ENCODE measurements at places on chromosomes 6 and 20. TPM values are rescaled to one million over a fixed set of nuclear protein-coding genes. Genes with fewer than 3 reads are reported as not detected.

HLA-A gene
- 48.5 TPM for total RNA-seq

ABHD16B gene
- not detected for total RNA-seq

BTN3A1 gene
- 28.5 TPM for total RNA-seq

IMPG1 gene
- not detected for total RNA-seq

DOK5 gene
- 259 TPM for total RNA-seq

SLC17A1 gene
- total RNA-seq: not detected

EEF1A2 gene
- total RNA-seq: 281 TPM

OR10C1 gene
- not detected for total RNA-seq

NMBR gene
- total RNA-seq: 6.6 TPM

UBR2 gene
- 46.6 TPM for total RNA-seq

HLA-DPA1 gene
- 0.94 TPM for total RNA-seq

SCGN gene
- total RNA-seq: 17.2 TPM

TRIM26 gene
- total RNA-seq: 16.3 TPM

ACSS2 gene
- total RNA-seq: 37.9 TPM

FAM83C gene
- not detected for total RNA-seq
